ENCODE measurements at places on chromosomes 3 and 15.

DNA sequence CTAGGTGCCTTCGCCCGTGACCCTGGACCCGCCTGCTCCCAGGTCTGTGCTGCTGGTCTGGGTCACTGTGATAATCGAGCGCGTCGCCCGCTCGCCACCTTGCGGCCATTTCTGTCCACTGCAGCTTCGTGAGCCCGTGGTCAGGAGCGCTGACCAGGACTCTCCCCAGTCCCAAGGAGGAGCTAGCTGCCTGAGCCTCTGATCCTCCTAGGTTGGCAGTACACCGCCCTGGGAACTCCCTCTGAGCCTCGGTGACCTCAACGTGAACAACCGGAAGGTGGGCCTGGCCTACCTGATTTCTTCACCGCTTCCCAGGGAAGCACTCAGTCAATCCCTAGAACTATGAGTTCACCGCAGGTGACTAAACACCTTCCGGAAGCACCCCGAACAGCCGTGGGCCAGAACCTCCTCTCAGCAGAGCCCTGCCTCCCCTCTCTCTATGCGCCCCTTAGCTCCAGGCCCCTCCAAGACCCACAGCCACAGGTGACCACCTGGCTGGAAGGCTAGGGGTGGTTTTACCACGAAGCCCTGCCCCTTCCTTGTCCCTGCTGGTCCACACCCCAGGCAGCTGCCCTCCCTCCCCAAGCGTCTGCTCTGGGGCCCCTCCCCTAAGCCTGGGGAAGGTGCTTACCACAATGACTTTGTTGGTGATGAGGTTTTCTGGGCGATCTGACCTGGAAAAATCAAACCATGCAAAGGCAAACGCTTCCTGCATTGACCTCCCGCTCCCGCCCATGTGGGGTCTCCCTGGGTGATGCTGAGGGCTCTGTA is 9.7 kb downstream of the PLA2G4D start:
- DNase-seq: peak; percentile 42

DNA sequence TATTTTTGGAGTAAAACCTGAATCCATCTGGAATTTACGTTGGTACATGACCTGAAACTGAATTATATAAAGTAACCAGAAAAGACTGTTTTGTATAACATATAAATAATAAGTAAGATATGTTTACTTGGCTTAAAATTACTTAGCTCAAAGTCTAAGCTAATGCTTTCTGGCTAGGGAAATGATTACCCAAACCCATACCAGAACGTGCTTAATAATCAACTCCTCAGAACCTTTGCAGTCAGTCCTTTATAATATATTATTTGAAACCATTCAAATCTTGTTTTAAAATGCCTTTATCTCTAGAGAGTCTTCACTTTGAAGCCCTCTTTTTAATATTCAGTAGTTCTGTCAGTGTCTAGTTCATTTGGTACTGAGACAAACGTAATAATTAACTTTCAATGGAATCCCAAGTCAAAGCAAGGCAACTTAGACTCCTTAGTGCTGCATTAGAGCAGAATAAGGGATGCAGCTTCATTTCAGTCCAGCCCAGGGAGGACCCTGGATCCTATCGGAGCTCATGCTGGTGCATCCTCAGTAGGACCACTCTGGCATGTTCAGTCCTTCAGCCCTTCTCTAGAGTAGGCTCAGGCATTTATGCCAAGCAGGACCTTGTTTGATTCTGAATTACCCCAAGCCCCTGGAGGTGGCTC is 81.6 kb downstream of the MME start:
- DNase-seq: no peak

DNA sequence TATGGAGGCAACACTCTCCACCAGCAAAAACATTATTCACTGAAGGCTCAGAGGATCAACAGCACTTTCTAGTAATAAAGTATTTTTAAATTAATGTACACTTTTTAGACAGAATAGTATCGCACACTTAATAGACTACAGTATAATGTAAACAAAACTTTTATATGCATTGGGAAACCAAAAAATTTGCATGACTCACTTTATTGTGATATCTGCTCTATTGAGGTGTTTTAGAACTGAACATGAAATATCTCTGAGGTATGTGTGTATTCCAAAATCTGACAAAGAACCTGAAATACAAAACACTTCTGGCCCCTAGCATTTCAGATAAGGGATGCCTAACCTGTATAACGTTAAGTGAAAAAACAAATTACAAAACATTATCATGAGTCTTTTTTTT is 99.7 kb downstream of the PRICKLE2 start:
- DNase-seq: no peak

GRCh38 chr15:50485389-50485788 is 61.1 kb downstream of the USP50 start:
- no peak for DNase-seq

DNA sequence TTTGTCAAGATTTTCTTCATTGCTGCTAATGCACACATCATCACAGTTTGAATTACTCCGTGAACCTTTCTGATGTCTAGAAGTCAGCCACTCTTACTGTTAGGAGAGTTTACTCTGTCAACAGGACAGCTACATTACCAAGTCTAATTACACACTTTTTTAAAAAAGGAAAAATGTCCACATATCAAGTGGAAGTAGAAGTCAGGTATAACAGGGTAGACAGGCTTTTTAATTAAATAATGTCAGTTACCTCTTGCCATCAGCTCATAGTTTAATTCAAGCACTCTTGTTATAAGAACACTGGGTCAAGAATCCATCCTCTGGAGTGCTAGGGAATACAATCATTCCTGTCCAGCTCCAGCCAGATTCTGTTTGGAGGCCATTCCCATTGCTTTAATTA is 232.8 kb downstream of the TAFA4 start:
- DNase-seq: no peak

DNA sequence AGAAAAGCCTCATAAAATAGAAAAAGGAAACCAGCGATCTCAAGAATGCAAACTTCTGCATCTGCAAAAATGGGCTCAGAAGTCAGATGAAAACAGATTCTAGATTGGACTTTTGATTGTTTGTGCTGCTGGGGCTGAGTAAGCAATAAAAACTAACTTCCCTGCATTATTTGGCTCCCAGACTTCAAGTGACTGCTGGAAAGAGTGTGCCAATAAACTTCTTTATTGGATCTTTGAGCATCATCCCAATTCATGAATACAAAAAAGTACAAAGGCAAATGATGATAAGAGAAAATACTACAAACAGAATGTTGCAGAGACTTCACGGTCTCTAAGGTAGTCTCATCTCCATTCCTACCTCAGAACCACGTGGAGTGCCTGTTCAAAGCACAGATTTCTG is 97.9 kb downstream of the FGF12 start:
- no peak for DNase-seq

DNA sequence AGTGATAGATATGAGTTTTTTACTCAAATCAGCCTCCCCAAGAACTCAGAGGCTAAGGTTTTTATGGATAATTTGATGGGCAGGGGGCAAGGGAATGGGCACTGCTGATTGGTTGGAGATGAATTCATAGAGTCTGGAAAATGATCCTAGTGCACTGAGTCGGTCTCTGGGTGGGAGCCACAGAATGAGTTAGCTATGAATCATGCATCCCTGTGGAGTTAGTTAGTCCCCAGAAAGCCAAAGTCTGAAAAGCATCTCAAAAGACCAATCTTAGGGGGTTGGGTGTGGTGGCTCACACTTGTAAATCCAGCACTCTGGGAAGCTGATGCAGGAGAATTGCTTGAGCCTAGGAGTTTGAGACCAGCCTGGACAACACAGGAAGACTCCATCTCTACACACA is 516.1 kb downstream of the AGBL1 start:
- DNase-seq: no peak

- peak; percentile 33 for DNase-seq
These were observed 11.6 kb upstream of the SCAMP5 start for GRCh38 chr15:74983725-74984231.

DNA sequence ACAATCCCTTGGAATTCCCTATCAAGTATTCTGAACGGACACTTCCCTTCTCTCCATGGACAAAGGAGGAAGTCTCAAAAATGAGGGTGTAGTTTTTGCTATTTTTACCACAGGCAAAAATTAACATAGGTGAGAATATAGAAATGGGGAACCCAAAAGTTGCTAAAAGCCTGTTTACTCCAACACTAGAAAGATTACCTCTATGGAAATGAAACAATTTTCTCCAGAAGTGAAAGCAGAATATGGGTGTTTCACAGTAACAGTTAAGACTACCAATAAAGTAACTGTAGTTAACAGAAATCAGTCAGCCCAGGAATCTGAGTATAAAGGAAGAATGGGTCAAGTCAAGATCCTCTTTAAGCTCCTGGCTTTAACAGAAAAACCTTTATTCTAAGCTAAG is 9.3 kb downstream of the TRA2B start:
- DNase-seq: no peak

GRCh38 chr3:94694894-94695293 is 632.0 kb downstream of the NSUN3 start:
- no peak for DNase-seq

- no peak for DNase-seq
These were observed 2.0 kb upstream of the ZBTB47 start for GRCh38 chr3:42651248-42652091.

DNA sequence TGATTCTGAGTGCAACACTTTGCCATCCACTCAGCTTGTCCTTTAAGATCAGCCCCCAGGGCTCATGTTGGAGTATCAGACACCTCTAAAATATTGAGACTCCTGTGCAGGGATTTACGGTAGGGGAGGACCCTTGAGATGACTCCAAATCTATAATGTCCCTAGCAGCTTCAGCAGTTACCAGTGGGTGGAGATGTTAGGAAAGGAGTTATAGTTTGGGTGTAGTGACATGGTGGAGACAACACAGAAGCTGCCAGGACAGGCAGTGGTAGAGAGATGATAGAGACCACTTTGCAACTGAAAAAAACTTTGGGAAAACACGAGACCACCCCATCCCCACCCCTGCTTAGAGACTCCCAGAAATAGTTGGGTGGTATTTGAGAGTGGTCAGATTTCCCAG is 43.3 kb upstream of the GSK3B start:
- no peak for DNase-seq

- no peak for DNase-seq
These were observed 24.6 kb downstream of the OPA1 start for GRCh38 chr3:193617628-193618027.

DNA sequence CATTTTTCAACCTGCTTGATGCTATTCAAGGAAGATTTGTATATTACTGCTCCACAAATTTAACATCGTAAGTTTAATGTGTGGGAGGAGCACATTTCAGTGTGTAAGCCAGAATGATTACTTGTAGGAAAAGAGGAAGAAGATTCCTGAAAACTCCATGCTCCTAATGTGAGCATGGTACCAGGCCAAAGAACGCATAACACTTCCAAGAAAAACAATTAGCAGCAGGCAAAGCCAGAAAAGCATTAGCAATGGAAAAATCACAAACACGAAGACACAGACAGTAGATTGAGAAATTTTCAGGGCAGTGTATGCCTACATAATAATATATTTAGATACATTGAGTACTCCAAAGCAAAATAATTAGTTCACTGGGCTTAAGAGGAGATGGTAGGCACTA is 96.6 kb upstream of the CBLB start:
- DNase-seq: no peak

- peak; percentile 72 for DNase-seq
These were observed 114.9 kb upstream of the MEF2A start for GRCh38 chr15:99450896-99451358.

GRCh38 chr15:31079519-31079918 is 22.0 kb downstream of the TRPM1 start:
- DNase-seq: no peak

- DNase-seq: no peak
These were observed 320 bp upstream of the ACAN start for GRCh38 chr15:88802991-88803240.

- no peak for DNase-seq
These were observed 166.7 kb downstream of the FOXP1 start for GRCh38 chr3:71416876-71417275.

DNA sequence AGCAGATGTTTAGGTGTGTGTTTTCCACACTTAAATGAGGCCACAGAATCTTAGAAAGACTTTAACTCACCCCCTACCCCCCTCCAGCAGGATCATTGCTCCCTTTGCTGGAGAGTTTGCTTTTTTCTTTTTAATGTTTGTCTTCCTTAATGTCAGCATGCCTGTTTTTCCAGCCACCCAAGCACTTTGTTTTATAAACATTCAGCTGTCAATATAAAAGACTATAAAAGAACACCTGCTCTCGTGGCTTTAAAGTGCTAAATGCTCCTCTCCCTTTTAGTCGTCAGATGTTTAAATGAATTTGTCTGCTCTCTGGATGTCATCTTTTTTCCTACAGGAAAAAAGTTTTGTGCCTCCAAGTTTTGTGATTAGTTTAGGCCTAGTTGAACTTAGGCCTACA is 61.7 kb downstream of the SIDT1 start:
- DNase-seq: no peak

DNA sequence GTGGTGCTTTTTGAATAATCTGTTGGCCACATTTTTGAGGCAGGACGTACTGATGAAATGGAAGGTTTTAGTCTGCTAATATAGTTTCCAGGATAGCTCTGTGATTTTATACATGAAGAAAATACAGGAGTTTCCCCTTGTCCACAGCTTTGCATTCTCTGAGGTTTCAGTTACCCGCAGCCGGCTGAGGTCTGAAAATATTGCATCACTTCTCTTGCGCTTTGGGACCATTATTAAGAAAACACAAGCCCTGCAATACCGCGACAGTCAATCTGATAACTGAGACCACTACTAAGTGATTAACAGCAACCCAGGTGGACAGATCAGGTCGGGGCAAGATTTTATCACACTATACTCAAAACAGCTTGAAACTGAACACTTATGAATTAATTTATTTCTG is 33.0 kb downstream of the BLM start:
- DNase-seq: no peak

GRCh38 chr15:78341057-78341987 is 1.2 kb downstream of the CRABP1 start:
- no peak for DNase-seq

DNA sequence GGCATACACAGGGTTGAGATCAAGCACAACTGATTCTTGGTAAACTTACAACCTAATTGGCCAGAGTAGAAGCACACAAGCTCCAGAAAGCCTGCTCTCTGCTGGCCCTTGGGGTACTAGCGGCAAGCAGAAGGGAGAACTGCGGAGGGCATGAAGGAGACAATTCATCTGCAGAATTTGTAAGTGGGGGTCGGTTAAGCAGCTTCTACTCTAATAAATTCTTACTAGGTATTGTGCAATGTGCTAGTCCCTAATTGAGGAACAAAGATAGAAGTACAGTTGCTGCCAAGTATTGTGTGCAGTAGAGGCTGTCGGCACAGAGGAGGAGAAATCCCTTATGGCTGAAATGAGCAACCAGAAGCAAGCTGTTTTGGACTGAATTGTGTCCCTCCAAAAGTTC is 91.2 kb upstream of the VEPH1 start:
- DNase-seq: no peak

GRCh38 chr15:66765478-66766281 is 63.6 kb downstream of the SMAD6 start:
- no peak for DNase-seq

- DNase-seq: no peak
These were observed 162.3 kb downstream of the TNIK start for GRCh38 chr3:171297951-171298350.
